ENCODE measurements at places on chromosomes 16 and 17.

GRCh38 chr17:5758651-5759050 lies 174.3 kb upstream of the NLRP1 start:
- no peak for DNase-seq

- peak; percentile 89 for DNase-seq
These were observed 3.9 kb downstream of the SPATA20 start for GRCh38 chr17:50550661-50551432.

DNA sequence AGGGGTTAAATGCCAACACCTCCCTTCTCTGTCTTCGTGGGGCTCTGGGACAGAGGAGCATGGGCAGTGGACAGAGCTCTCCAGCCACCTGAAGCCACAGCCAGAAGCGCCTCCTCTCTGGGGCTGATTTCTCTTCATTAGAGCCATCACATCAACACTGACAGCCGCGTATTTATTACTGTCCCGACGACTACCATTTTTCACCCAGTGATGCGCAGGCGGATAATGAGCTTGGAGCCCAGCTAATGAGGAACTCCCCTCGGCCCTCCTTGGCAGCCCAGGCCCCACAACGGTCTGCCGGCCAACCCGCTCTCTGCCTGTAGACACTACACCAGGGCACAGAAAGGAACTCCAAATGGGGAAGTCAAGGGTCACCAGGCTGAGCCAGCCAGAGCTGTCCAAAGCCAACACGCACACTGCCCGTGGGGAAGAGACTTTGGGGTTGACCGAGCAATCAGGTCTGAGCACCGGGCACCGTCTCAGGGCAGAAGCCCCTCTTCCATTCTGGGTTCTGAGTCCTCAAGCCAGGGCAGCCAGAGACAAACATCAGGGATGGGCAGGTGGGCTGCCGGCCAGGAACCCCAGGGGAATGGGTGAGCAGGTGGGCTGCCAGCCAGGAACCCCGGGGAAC lies 13.2 kb downstream of the SDK2 start:
- DNase-seq, result no peak

DNA sequence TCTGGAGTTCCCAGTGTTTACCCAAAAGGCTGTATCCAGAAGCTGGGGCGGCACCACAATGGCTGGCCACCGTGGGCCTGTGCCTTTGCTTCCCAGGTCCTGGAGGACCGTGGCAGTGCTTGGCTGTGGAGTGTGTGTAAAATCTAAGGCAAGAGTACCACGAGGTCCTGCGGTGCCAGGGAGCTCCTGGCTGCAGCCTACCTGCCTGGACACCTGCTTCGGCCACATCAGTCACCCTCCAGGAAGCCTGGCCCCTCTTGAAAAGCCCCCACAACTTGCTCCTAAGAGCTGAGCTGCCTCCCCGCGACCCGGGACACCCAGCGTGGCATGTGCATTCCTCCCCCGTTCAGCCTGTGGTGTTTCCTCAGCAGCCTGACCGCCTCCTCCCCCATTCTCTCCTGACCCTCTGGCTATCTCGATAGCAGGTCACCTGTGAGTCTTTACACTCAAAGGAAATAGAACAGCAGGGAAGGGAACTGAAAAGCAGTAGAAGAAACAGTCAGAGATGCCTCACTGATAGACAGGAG lies 7.9 kb downstream of the TIMM22 start:
- DNase-seq, result no peak

GRCh38 chr17:57553526-57553925 lies 191.6 kb downstream of the CCDC182 start:
- DNase-seq, result no peak

DNA sequence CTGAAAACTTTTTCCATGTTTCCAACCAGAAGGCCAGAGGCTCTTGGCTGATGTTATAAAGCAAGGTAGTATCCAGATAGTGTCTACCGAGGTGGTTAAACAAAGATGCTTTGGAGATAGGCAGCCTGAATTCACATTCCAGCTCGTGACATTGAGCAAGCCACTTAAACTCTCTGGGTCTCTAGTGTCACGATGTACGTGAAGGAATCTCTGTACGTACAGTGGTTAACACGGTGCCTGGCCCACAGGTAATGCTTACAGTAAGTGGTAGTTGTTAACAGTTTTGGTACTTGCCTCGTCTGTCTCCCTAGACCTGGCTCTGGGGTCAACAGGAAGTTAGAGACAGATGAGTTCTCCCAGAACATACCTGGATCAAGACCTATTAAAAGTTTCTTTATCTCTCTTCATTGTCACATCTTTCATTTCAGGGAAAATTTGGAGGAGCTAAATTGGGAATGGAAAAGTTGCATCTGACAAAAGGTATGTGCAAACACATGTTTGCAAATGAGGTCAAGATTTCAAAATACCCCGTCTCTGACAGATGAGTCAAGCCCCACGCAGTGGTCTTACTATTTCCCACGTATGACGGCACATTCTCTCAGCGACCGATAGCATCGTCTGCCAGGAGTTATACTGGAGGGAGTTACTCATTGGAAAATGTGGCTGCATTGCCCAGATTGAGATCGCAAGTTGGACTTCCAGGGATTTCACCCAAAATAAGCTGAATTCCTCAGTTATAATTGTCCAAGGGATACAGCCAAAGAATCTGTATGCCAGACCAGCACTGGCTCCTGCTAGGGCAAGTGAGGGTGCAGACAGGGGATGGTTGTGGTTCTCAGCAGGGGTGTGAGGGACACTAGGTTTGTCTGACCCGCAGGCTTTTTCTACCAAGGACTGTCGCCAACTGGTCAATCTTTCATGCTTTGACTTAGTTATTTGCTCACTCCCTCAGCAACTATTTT lies 18.9 kb upstream of the MYH10 start:
- no peak for DNase-seq

GRCh38 chr17:17506893-17507464 lies 10.8 kb upstream of the RASD1 start:
- DNase-seq, result no peak

GRCh38 chr17:72901083-72901482 lies 191.4 kb downstream of the SLC39A11 start:
- no peak for DNase-seq
